ENCODE measurements at places on chromosomes 5 and 9.

DNA sequence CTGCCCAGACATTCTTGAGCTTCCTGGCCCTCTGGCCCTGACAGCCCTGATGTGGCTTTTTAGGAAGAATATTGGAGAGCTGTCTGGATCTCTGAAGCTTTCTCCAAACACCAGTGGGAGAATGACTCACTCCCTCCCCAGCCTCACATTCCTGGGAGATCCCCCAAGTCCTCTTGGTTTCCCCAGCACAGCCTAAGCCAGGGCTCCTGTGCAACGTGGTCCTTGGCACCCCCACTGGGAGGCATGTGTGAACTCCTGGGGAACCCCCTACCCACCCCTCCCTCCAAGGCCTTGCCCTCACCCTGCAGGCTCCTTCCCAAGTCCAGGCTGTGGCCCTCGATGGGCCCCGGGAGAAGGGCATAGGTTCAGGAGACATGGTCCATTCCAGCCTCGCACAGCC is 12.7 kb downstream of the GLIPR2 start:
- DNase-seq: no peak

DNA sequence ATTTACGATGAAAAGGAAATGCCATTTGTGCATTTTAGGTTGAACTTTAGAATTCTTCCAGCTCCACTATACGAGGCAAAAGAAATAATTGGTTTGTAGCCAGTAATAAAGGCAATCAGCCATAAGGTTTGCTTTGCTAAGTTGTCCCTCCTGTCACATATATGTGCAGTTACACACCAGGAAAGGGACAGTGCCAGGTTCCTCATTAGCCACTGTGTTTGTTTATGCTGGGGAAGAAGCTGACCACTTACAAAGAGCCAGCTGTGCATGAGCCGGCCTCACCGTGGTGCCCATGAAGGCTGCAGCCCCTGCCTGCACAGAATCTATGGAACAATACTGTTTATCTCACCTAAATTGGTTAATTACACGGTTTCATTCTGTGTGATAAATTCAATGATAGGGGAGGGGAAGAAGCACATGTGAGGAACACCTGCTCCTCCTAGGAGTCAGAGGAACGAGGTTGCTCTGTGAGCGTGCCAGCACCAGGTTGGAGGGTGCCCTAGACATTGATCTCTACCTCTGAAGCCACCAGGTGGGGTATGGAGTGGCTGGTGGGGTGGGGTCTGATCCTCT is 173.8 kb upstream of the DAP start:
- no peak for DNase-seq

- DNase-seq: no peak
These were observed 14.7 kb downstream of the TNFAIP8 start for GRCh38 chr5:119370486-119370885.

- no peak for DNase-seq
These were observed 190.5 kb downstream of the HSPA4 start for GRCh38 chr5:133242221-133242835.

GRCh38 chr5:126884269-126884819 is 107.4 kb downstream of the LMNB1 start:
- no peak for DNase-seq

- DNase-seq: no peak
These were observed 21.9 kb downstream of the ARHGEF37 start for GRCh38 chr5:149603210-149603609.

GRCh38 chr5:136026636-136027035 is 2.2 kb upstream of the TGFBI start:
- no peak for DNase-seq

DNA sequence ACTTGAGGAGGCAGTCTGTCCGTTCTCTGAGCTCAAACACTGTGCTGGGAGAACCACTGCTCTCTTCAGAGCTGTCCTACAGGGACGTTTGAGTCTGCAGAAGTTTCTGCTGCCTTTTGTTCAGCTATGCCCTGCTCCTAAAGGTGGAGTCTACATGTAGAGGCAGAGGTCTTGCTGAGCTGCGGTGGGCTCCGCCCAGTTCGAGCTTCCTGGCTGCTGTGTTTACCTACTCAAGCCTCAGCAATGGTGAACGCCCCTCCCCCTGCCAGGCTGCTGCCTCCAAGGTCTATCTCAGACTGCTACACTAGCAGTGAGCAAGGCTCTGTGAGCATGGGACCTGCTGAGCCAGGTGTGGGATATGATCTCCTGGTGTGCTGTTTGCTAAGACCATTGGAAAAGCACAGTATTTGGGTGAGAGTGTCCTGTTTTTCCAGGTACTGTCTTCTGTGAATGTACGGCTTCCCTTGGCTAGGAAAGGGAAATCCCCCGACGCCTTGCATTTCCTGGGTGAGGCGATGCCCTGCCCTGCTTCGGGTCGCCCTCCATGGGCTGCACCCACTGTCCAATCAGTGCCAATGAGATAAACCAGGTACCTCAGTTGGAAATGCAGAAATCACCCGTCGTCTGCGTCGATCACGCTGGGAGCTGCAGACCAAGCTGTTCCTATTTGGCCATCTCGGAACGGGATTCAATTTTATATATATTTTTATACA is 58.5 kb downstream of the CNTRL start:
- DNase-seq: peak; percentile 54

- no peak for DNase-seq
These were observed 15.3 kb downstream of the LHX3 start for GRCh38 chr9:136189394-136190236.

DNA sequence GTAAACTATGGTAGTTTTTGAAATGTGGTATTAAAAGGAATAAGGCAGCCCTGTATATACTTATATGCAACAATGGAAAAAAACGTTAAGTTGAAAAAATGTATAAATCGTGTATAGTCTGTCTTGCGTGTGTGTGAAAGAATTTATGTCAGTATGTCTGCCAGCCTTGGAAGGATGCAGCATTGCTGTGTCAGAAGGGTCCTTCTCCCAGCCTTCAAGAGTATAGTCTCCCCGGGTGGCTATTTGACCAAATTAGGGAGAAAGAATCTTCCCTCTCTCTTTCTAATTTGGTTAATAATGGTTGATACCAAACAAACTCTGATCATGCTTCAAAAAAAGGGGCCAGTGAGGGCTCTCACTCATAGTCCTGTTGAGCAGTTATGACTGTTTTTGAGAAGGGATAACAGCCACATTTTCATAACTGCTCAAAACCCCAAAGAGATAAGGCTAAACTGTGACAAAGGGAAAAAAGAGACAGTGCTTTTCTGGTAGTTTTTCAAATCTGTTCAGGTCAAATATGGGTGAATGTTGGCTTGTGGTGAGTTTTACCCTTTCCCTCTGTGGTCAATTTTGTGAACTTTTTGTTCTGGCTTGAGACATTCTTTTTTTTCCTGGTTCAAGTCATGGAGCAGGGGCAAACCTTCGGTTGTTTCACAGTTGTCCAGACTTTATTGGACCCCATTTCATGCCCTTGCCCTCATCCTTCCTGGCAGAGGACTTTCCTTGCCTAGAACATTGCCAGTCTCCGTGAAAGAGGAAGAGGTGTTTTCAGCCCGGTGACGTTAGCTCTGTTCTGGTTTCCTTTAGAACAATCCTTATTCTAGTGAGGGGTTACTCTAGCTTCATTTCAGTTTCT is 21.0 kb downstream of the SNX30 start:
- no peak for DNase-seq

Measured in iPS DF 19.7 (cell line).